ENCODE measurements at places on chromosomes 11 and 22.

DNA sequence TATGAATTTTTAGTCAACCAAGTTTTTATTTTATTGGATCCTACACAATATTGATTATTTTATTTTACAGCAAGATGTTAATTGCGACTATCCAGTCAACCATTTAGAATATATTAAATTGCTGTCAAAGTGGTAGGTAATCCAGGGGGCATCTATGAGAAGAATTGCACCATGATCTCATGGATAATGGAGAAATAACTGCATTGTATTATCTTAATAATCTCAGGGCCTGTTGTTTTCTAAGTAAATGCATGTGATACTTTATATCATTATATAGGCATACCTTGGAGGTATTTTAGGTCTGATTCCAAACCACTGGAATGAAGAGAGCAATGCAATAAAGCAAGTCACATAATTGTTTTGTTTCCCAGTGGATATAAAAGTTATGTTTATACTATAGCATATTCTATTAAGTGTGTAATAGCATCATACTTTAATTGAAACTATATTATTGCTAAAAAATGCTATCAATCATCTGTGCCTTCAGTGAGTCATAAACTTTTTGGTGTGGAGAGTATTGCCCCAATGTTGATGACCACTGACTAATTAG, 595.4 kb upstream of the CHORDC1 start:
- DNase-seq = no peak

GRCh38 chr11:102683277-102683676, 22.3 kb downstream of the MMP27 start:
- DNase-seq = no peak

- no peak for DNase-seq
Measured at GRCh38 chr11:121794671-121795141, 321.3 kb downstream of the BLID start.

DNA sequence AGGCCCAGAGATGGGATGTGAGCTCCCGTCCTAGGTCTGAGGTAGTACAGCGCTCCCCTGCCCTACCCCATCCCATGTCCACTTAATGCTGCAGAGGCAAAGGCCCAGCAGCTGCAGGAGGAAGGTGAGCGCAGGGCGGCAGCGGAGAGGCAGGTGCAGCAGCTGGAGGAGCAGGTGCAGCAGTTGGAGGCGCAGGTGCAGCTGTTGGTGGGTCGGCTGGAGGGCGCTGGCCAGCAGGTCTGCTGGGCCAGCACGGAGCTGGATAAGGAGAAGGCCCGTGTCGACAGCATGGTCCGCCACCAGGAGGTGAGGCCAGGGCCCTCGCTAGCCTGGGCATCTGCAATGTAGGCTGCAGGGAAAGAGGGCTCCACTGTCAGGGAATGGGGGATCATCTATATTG, 15.2 kb downstream of the CCDC157 start:
- DNase-seq = no peak

DNA sequence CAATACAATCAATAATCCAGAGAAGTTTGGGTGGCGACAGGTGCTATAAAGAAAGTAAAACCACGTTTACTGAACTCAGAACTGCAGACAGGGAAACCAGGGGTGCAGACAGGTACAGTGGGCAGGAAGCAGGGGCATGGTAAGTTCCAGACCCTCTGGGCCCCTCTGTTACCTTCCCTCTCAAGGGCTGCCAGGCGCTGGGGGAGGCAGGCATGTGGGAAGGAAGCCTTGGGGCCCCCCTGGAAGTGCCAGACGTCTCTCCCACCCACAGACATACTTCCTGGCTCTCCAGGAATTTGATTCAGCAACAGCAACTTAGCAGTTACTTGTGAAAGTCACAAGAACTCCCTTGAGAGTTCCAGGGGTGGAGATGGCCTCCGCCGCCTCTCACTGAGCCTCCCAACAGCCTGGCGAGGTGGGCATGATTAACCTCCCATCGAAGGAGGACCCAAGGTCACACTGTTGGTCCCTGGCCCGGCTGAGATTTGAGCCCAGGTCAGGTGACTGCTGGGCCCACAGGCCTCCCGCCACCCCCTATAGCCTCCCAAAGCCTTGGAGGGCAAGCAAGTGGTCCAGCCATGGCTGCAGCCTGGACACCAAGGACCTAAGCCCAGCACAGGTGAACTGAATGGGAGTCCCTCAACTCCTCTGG, 14.1 kb upstream of the TSKU start:
- DNase-seq = no peak

Data from upper lobe of left lung (tissue), 6 donors.